Coronary artery (tissue), 2 donors: ENCODE measurements at places on chromosomes 5 and 9.

GRCh38 chr5:33462456-33462855 is 21.7 kb downstream of the TARS1 start:
- no peak for DNase-seq

DNA sequence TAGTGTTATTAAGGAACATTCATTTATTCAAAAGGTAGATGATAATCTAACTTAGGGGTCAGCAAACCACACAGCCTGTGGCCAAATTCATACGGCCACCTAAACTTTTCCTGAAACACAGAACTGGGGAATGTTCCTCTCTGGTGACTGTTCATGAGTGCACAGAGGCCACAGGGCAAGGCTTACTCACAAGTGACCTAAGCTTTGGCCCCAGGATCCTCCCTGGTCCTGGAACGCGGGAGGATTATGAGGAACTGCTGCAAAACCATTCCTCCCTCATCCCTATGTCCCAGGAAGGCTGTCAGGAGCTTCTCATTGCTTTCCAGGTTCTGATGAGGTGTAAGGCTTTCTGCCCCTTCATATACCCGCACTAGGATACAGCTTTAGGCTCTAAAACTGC is 397.6 kb downstream of the SEMA5A start:
- DNase-seq: no peak

DNA sequence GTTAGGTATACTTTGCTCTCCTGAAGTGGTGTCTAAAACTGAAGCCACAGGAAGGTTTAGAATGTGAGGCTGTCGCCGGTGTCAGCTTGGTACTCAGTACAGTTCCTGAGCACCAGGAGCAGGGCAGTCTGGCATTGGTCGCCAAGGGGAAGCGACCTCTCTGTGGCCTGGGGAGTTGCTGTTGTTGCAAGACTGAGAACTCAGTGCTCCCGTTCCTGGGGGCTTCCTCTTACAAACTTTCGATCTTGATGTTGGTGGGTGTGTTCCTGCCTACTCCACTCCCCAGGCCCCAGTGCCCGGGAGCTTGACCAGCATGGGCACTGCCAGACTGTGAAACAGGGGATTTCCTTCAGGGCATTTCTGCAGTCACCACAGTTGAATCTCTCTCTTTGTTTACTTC is 52.4 kb upstream of the PPARGC1B start:
- no peak for DNase-seq

DNA sequence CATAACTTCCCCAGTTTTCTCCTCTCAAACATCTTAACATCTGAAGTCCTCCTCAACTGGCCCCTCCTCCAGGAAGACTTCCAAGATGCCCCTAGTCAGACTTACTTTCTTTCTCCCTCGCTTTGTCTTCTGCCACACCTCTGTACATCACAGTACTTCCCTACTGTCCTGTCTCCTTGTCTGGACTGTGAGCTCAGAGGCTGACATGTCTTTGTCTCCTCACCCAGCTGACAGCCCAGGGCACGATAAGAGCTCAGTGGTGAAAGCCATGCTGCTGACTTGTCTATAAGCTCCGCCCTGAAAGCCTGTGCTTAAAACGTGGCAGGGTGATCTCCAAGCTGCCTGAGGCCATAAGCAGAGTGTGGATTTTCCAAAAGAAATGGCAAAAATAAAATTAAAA is 33.0 kb upstream of the SLC25A51 start:
- DNase-seq: no peak

GRCh38 chr5:124162767-124163532 is 583.5 kb downstream of the ZNF608 start:
- DNase-seq: no peak

DNA sequence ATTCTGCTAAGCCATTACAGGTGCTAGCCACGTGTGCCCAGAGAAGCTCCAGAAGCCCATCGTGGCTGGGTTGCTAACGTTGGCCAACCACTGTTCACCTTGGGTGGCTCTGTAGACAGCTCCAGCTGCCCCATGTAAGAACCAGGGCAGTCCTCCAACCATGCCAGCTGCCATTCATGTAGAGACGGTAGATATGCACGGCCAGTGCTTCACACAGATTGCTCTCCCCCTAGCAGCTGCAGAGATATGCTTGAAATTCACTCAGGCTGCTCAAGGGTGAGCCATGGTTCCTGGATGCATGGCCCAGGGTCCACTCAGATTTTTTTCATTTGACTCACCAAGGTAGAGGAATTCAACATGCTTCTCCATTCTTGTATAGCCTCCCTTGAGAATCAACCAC is 31.0 kb downstream of the GADD45G start:
- no peak for DNase-seq

DNA sequence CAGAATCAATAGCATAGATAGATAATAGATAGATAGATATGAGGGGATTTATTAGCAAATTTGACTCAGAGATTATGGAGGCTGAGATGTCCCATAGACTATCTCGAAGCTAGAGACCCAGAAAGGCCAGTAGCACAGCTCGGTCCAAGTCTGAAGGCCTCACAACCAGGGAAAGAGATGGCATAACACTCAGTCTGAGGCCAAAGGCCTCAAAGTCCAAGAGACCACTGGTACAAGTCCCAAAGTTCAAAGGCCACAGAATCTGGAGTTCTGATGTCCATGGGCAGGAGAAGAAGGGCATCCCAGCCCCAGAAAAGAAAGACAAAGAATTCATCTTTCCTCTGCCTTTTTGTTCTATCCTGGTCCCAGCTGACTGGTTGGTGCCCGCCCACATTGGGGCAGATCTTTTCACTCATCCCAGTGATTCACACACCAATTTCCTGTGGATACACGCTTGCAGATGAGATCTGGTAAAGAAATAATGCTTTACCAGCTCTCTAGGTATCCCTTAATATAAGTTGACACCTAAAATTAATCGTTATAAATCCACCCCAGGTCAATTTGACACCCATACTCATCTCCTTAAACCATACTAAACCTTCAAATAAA is 127.8 kb upstream of the FBN2 start:
- DNase-seq: no peak

DNA sequence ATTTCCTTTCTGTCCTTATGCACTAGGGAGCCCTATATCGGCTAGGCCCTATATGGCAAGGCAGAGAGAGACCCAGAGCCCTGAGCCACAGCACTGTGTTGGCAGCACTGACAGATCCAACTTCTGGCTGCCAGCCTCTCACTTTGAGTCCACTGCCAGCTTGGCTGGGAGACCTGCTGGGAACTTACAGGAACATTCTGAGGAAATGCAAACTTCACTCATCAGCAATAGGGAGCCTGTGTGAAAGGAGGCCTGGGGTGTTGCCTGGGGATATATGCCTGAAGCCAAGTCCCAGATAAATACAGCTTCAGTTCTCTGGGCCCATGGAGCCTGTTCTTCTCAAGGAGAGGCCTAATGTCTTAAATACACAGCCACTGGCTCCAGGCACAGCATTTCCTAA is 78.0 kb downstream of the ADRB2 start:
- DNase-seq: no peak

GRCh38 chr9:18437315-18438201 is 36.4 kb upstream of the ADAMTSL1 start:
- peak; percentile 74 for DNase-seq

- no peak for DNase-seq
Observed at GRCh38 chr5:163565931-163566608, 60.7 kb downstream of the MAT2B start.

DNA sequence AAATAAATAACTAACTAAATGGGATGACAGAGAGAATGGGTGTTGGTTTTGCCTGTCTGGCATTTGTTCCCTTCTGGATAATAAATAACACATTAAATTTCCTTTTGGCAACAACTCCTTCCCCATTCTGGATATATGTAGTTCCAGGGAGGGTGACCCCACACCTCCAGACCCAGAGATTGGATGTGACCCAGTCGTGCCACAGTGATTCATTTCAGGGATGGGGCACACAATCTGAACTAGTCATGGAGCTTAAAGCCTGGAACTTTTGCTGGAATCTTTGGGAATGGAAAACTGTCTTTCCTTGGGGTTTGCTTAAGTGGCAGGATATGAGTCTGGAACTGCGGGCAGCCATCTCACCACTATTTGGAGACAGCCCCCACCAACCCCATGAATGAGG is 11.3 kb downstream of the KLF9 start:
- DNase-seq: no peak

GRCh38 chr5:160230686-160231527 is 1.6 kb downstream of the FABP6 start:
- DNase-seq: no peak

DNA sequence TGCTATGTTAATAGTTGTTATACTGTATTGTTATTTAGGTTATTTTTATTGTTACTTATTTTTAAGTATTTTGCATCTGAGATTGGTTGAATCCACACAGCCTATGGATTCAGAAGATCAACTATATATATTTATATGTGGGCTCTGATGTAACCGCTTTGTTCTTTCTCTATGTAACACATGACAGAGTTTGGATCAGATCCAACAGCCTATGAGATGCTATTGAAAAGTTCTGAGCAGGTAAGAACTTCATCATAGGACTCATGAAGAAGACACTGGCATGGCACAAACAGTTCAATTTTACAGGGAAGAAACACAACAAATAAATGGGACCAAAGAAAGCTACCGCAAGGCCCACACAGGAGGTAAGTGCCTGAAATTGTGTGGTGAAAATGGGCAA is 93.4 kb downstream of the GNAQ start:
- no peak for DNase-seq

- no peak for DNase-seq
Observed at GRCh38 chr9:84271531-84271900, 69.0 kb downstream of the SLC28A3 start.

DNA sequence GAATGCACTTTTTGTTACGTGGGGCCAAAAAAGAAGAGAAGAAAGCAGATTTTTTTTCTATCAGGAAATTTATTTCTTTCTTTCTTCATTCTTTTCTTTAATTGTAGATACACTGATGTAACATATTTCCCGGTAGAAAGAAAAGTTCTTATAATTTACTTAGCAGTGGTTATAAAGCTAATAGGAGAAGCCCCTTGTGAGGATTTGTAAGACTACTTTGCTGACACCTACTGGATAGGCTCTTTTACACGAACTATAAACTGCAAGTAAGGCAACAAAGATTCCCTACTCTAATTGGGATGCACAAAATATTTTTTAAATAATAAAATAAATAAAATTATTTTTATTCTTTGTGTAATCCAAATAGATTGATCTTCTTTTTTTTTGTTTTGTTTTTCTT is 284.4 kb downstream of the DNAH5 start:
- DNase-seq: no peak

DNA sequence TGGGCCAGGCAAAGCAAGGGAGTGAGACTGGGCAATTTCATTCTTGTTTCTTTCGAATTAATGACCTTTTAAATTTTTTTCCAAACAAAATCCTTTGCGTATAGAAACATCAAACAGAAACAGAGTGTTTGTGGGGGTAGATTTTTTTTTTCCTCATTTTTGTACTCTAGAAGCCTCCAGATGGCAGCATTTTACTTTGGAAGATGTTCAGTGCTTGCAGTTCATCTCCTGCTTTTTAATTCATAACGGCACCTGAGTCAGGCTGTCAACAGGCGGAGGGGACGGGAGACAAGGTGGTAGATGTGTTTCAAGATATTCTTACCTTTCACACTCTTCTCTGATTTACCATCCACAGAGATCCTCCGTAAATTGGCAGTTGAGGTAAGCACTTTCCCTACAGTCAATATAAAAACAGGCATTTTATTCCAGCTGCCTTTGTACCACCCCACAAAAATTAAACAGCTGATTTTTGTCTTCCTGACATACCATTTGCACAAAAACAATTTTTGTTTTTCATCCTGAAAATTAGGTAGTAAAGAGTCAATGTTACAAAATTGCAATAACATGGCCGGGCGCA is 99.5 kb upstream of the FBXL17 start:
- no peak for DNase-seq

- no peak for DNase-seq
Observed at GRCh38 chr9:105072476-105072875, 144.5 kb upstream of the ABCA1 start.

GRCh38 chr9:135300346-135301141 is 179.0 kb upstream of the PPP1R26 start:
- DNase-seq: no peak

DNA sequence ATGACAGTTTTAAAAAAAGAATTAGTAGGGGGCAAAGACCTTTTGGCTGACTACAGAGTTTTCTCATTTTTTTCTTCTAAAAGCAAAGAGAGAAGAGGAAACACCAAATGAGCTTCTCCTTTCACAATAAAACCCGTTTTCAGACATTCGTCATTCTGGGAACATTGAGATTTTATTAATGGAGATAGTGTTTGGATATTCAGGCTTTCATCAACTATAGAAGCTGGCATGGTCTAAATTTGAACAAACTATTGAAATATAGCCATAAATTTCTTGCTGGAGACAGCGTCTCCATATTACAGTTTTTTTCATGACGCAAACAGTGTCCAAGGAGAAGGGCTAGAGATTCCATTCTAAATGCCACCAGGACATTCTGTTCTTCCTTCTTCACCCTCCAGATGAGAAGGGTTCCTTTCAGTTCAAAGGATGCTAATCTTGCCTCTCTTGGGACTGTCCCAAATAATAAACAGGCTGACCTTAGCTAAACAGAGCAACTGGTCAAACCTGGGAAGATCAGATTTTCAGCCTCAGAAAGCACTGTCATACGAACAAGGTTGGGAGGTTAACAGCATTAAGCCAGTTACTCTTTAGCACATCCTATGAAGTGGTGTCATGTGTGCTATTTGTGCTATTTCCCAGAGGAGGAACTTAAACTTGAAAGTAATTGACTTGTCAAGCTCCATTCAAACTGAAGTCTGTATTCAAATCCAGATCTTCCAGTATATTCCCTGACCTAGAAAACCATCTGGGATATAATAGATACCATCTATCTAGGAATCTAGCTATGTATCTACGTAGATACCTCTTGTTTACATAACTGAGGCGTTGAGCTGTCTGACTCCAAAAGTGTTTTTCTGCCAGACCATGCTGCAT is 125.6 kb downstream of the LPAR1 start:
- DNase-seq: no peak

GRCh38 chr9:129185991-129186390 is 7.9 kb upstream of the IER5L start:
- DNase-seq: no peak

GRCh38 chr9:9625248-9625647 is 987.6 kb downstream of the PTPRD start:
- no peak for DNase-seq

DNA sequence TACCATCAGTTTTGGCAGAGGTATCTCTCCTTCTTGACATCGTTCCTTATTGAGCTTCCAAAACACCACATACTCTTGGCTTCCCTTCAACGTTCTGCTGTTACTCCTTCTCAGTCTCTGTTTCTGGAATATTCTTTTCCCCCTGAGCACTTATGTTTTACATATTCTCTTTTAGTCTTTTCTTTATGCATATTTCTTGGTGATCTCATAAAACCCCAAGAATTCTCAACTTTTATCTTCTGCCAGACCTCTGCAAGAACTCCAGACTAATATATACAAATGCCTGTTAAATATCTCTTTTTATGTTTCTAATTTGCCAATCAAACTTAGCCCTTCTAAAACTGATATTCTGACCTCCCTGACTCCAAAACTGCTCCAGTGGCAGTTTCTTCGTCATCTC is 453.4 kb upstream of the CTNND2 start:
- DNase-seq: no peak
